Testis (tissue), 5 donors: ENCODE measurements at places on chromosomes 16 and 17.

- DNase-seq: peak; percentile 41
These were observed 11.8 kb downstream of the GNAO1 start for GRCh38 chr16:56203052-56203451.

DNA sequence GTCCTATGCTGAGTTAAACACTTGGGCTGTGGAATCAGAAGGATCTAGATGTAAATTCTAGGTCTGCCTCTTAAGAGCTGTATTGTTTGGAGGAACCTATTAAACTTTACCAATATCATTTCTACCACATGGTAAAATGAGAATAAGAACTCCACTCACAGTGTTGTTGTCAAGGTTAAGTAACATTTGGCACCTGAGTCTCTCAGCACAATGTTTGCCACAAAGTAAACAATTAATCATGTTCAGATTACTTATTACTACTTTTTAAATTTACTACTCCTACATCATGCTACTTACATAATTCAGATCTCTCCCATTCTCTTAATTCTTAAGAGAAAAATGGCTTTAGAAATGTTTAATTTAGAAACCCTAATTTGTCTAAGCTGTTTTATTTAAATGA lies 305.9 kb downstream of the CA10 start:
- DNase-seq: no peak

DNA sequence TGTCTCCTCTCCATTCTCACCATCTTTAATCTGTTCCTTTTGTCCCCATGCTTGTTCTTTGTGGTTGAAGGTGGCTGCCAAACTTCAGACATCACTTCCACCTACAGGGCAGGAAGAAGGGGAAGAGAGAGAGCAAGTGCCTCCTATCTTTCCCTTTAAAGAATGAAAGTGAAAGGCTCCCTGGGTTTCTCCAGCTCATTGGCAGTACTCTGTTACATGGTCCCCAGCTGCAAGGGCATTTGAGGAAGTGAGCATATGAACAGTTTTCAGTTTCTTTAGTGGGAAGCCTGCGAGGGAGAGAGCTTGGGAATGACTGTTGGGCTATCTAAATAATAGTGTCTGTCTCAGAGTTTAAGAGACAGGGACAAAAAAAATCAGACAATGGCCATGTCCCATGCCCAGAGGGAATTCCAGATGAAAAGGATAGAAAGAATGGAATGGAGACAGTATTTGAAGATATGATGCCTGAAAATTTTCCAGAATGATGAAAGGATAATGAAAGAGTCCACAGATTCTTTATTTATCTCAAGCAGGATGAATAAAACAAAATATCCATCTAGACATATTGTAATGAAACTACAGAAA lies 159.9 kb downstream of the LGALS9B start:
- no peak for DNase-seq

GRCh38 chr16:72430121-72430520 lies 258.2 kb upstream of the PMFBP1 start:
- DNase-seq: no peak

DNA sequence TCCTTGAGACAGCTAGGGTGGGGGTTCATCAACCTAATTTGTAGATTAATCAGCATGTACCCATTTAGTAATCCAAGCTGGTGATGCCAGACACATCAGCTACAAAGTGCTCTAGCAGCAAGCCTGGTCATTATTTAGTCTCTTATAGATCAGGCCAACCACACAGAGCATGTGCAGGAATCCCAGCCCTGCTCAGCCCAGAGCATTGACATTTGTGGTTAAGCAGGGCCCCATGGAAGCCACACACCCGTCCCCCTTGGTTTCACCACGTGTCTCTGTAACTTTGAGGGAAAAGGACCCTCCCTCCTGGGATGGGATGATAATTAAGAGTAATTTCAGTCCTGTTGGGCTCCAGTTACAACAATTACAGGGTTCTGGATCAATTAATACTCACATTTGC lies 268.8 kb upstream of the RPL38 start:
- DNase-seq: no peak

- no peak for DNase-seq
These were observed 26.0 kb downstream of the KCNJ16 start for GRCh38 chr17:70100983-70101382.
